IPS DF 6.9 (cell line): ENCODE measurements at places on chromosomes 6 and 20.

- peaks cover 3% of the 10 kb centered on the region; the same call in 1 of the 2 replicates for H3K4me1 ChIP-seq
- no peak overlapping the region for H3K27ac ChIP-seq
- DNase-seq, result no peak
- H3K36me3 ChIP-seq, result no peaks in the 10 kb centered on the region
- no peaks in the 10 kb centered on the region for H3K27me3 ChIP-seq
Measured at GRCh38 chr20:50792708-50793574, 1.9 kb upstream of the BCAS4 start.

DNA sequence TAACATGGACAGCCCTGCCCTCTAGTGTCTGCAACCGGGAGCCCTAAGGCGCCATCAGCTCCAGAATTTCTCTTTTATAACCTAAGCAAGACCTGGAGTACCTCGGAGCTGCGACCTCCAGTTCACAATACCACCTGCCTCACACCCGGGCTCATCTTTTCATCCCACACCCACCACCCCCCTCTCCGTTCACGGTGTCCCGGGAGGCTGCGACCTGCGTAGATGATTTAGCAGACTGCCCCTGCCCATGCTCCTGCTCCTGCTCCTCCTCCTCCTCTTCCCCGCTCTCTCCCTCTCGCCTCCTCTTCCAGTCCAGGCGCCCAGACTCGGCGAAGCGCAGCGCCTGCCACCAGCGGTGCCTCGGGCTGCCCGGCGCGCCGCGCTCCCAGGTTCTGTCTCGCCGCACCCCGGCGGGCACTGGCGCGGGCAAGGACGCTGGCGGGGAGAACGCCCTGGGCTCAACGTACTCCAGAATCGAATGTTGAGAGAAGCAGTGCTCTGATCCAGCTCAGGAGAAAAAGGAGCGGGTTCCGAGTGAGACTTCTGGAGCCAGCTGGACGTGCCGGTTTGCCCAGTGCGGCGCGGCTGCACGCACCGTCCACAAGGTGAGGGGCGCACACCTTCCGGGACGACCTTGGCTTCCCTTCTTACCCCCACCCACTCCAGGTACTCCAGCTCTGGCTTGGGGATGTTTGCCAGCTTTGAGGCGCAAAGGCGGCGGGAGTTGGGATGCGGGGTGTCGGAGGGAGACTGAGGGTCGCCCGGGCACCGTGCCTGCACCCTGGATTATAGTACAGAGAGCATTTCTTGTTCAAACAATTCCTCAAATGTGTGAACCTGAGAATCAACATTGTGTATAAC, at the start of gene HTR1E:
Gene HTR1E (plus strand): TSS at position 310 of the 861 bp plus-strand sequence. CDS start 77,807 bp downstream, outside the sequence.
- DNase-seq, result no peak
- no peaks in the 10 kb centered on the region for H3K36me3 ChIP-seq
- peak within 1 kb of the TSS; percentile 50; the same call in 1 of the 2 replicates for H3K4me3 ChIP-seq
- peaks cover 8% of the 10 kb centered on the region for H3K27me3 ChIP-seq
- H3K27ac ChIP-seq, result no peak within 1 kb of the TSS

DNA sequence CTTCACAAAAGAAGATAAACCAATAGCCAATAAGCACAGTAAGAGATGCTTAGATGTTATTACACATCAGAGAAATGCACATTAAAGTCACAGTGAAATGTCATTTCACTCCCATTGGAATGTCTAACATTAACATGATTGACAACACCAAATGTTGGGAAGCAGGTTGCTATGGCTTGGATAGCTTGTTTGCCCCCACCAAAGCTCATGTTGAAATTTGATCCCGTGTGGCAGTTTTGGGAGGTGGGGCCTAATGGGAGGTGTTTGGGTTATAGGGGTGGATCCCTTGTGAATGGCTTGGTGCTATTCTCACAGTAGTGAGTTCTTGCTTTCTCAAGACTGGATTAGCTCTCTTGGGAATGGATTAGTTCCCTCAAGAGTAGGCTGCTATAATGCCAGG, 44.8 kb downstream of the MRAP2 start:
- DNase-seq, result no peak
- no peak overlapping the region for H3K4me3 ChIP-seq
- H3K27me3 ChIP-seq, result no peaks in the 10 kb centered on the region
- H3K27ac ChIP-seq, result no peak overlapping the region
- H3K4me1 ChIP-seq, result peaks cover 5% of the 10 kb centered on the region; the same call in 1 of the 2 replicates
- H3K36me3 ChIP-seq, result no peaks in the 10 kb centered on the region

DNA sequence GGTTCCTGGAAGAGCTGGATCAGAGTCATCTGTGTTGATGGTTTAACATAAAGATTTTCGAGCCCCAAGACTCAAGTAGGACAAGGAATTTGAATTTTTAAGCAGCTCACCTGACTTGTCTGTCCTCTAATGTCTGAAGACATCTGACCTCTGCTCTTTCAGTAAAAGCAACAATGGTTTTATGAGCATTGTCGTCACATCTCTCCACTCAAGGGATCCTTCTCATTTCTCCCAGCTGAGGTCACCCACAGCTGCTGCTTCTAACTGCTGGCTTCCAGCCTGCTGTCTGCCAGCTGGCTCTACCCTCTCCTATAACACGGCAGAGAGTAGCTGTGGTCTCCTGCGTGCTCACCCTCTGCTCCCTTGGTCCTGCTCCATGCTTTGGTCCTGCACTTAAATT, 24.7 kb upstream of the HDAC2 start:
- H3K4me1 ChIP-seq, result no peaks in the 10 kb centered on the region
- H3K4me3 ChIP-seq, result no peak overlapping the region
- H3K27me3 ChIP-seq, result no peaks in the 10 kb centered on the region
- H3K27ac ChIP-seq, result no peak overlapping the region
- H3K36me3 ChIP-seq, result no peaks in the 10 kb centered on the region

DNA sequence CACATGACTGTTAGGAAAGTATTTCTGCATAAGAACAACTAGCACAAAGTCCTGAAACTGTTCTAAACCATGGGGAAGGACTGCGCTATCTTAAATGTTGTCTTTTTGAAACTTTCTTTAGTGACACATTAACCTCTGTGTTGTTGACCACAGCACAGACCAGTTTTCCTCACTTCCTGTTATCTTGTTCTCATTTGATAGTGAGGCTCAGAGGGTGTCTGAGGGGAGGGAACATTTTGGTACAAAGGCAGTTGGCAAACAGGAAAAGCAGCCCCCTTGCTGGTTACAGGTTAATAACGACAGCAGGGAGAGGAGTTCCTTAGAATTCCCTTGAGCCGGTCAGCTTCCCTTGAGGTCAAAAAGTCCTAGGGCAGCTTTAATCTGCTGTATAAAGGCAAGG, 143.5 kb upstream of the BMP2 start:
- no peaks in the 10 kb centered on the region for H3K36me3 ChIP-seq
- no peak overlapping the region for H3K27ac ChIP-seq
- DNase-seq, result peak; percentile 16

DNA sequence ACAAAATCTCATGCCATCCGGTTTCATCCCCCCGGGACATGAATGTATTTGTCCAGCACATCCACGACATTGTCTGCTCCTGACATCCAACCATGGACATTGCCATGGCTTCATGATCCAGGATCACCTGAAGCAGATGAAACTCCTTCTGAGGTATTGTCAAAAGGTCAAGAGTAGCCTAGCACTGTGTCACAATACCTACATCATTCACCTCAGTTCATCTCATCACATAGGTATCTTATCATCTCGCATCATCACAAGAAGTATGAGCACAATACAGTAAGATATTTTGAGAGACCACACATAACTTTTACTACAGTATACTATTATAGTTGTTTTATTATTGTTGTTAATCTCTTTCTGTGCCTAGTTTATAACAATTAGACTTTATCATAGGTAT, 33.5 kb downstream of the ZNF184 start:
- H3K27ac ChIP-seq, result no peak overlapping the region
- no peaks in the 10 kb centered on the region for H3K4me1 ChIP-seq
- DNase-seq, result no peak

- H3K27ac ChIP-seq, result no peak overlapping the region
- no peaks in the 10 kb centered on the region for H3K27me3 ChIP-seq
- no peak overlapping the region for H3K4me3 ChIP-seq
- no peaks in the 10 kb centered on the region for H3K4me1 ChIP-seq
- no peaks in the 10 kb centered on the region for H3K36me3 ChIP-seq
Measured at GRCh38 chr6:118791499-118791898, 102.5 kb upstream of the ASF1A start.

DNA sequence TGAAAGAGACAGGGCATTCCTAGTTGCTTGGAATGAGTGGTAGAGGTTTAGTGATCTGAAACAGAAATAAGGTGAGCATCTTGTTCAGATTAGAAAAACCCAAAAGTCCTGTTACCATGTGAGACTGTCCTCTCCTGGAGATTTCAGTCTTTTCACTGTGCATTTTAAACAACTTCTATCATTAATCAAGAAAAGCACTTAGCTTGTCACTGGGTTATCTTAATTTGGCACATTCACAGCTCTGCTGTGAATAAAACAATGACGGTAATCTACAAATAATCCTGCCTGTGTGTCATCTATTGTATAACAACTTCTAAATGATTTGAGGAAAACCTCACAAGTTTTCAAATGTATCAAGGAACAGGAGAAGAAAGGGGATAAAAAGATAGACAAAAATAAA, 9.5 kb upstream of the SMIM8 start:
- no peaks in the 10 kb centered on the region for H3K36me3 ChIP-seq
- no peaks in the 10 kb centered on the region for H3K27me3 ChIP-seq
- H3K4me3 ChIP-seq, result no peak overlapping the region
- DNase-seq, result no peak
- H3K4me1 ChIP-seq, result no peaks in the 10 kb centered on the region
- H3K27ac ChIP-seq, result no peak overlapping the region

GRCh38 chr20:45833883-45834796, 541 bp downstream of the SNX21 start:
- DNase-seq, result no peak
- H3K4me1 ChIP-seq, result peaks cover 4% of the 10 kb centered on the region; the same call in 1 of the 2 replicates
- H3K36me3 ChIP-seq, result no peaks in the 10 kb centered on the region
- no peak overlapping the region for H3K27ac ChIP-seq
- peak overlapping the region; percentile 51 for H3K4me3 ChIP-seq

GRCh38 chr20:4162766-4163165, 147.4 kb upstream of the RNF24 start:
- H3K4me1 ChIP-seq, result peaks cover 10% of the 10 kb centered on the region
- no peaks in the 10 kb centered on the region for H3K27me3 ChIP-seq
- H3K4me3 ChIP-seq, result no peak overlapping the region
- H3K36me3 ChIP-seq, result no peaks in the 10 kb centered on the region
- DNase-seq, result no peak
- no peak overlapping the region for H3K27ac ChIP-seq

- no peak for DNase-seq
- H3K27me3 ChIP-seq, result peaks cover 9% of the 10 kb centered on the region; the same call in 1 of the 2 replicates
- no peak overlapping the region for H3K4me3 ChIP-seq
- H3K4me1 ChIP-seq, result peaks cover 5% of the 10 kb centered on the region; the same call in 1 of the 2 replicates
- H3K36me3 ChIP-seq, result no peaks in the 10 kb centered on the region
Measured at GRCh38 chr6:110355727-110356126, 2.4 kb downstream of the METTL24 start.

- no peak overlapping the region for H3K4me3 ChIP-seq
- H3K4me1 ChIP-seq, result no peaks in the 10 kb centered on the region
- H3K36me3 ChIP-seq, result no peaks in the 10 kb centered on the region
- DNase-seq, result no peak
- H3K27ac ChIP-seq, result no peak overlapping the region
Measured at GRCh38 chr6:166469426-166469961, 86.8 kb upstream of the MPC1 start.

GRCh38 chr6:60754879-60755278, 1531.1 kb downstream of the KHDRBS2 start:
- no peak for DNase-seq
- no peaks in the 10 kb centered on the region for H3K27me3 ChIP-seq
- no peaks in the 10 kb centered on the region for H3K4me1 ChIP-seq
- H3K4me3 ChIP-seq, result no peak overlapping the region
- H3K36me3 ChIP-seq, result no peaks in the 10 kb centered on the region

GRCh38 chr6:82176616-82177015, 70.9 kb downstream of the IBTK start:
- H3K27me3 ChIP-seq, result no peaks in the 10 kb centered on the region
- H3K27ac ChIP-seq, result no peak overlapping the region
- no peak for DNase-seq
- H3K4me1 ChIP-seq, result no peaks in the 10 kb centered on the region
- no peak overlapping the region for H3K4me3 ChIP-seq

DNA sequence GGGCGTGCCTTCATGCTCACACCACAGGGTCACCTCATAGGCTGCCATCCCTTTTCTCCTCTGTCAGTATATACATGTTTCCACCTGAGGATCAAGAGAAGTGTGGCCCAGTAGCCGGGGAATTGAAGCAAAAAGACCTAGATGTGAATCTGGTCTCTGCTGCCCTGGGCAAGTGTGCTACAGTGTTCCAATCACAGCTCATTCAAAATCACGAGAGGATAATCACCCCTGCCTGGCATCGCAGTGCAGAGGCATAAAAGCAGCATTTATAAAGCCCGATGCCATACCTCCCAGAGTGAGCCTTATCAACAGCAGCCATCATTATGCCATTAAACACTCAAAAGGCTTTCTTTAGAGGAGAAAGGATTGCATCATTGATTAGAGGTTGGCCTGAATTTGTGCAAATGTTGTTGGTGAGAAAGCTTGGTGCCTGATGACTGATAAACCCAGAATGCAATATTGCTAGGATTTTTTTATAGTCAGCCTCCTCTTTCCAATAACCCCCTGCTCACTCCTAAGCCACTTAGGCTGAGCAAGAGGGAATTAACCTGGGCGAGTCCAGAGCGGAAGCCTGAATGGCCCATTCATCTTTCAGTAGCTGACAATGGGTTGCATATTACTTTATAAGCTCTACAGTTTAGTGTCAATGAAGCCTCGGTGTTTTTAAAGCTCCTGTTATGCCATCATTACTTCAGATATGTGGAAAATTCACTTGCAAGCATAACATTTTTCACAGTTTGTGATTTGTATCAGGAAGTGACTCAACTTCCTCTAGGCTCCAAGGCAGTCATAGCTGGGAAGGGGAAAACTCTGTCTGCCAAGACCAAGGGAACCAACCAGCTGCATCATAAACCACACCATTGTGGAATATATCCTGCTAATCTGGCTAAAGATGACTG, 92.5 kb upstream of the NXT1 start:
- no peak overlapping the region for H3K4me3 ChIP-seq
- H3K4me1 ChIP-seq, result no peaks in the 10 kb centered on the region; the same call in 1 of the 2 replicates

DNA sequence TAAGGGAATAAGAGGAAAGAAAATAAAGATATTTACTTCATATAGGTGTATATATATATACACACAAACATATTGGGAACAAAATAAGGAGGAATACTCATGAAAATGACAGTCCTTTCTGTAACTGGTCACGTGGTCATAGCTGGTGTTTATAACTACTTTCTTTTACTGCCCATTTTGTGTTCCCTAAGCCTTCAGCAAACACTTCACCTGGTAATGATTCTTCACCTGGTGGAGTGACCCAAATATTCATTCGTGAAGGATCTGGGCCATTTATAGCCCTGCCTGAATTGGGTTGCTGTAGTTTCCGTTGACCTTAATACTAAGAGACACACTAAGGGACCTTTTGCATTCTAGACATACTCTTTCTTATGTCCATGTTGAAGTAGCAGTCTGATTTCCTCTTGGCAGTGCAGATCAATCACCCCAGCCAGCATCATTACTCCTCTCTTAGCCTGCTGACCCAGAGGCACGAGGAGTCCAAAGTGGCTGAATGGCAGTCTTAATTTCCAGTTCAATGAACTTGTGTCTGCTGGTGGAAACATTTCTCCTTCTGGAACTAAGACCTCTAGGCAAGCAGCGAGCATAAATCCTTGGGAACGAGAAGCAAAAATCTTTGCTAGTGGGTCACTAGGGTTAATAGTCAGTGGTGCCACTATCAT, 39.9 kb upstream of the IYD start:
- DNase-seq, result no peak
- no peaks in the 10 kb centered on the region for H3K4me1 ChIP-seq
- H3K27me3 ChIP-seq, result no peaks in the 10 kb centered on the region
- no peaks in the 10 kb centered on the region for H3K36me3 ChIP-seq
- H3K4me3 ChIP-seq, result no peak overlapping the region
- no peak overlapping the region for H3K27ac ChIP-seq
